ENCODE measurements at places on chromosomes 2 and 18.

GRCh38 chr18:54878159-54878622, 49.9 kb downstream of the RAB27B start:
- no peak for DNase-seq

DNA sequence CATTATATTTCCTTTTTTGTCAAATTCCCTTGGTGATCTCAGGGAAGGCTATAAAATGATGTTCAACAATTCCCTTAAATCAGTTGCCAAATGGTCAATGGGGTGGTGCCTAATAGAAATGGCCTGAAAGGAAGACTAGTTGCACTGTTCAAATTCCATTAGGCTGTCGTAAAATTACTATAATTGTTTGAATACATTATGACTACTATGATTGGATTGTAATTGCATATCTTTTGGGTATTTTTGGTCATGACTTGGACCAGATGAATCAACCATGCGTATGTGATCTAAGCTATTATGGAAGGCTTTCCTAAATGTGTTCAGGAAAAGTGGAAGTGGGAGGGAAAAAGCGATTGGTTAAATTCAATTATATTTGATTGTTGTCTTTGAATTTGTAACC, 41.3 kb upstream of the KCNE4 start:
- no peak for DNase-seq

DNA sequence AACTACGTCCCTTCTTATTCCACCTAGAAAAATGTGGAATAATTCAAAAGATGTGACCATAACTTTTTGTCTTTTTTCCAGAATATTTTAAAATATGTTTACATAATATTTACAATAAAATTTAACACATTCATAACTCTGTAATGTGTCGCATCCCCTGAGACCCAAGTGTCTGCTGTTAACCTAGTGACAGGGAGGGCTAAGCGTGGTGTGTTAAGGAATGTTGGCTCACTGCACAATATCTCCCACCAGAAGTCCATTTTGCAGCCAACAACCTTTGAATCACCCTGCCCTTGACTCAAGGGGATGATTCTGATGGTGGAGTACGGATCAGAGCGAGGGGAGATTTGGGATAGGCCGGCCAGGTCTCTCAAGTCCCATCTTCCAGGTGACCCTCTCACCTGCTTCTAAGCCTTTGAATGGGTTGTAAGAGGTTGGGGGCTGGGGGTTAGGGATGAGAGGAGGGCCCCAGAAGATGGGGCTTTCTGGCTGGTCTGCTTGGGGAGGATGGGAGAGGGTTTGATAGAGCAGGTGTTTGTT, 43.3 kb downstream of the SERTAD2 start:
- no peak for DNase-seq

DNA sequence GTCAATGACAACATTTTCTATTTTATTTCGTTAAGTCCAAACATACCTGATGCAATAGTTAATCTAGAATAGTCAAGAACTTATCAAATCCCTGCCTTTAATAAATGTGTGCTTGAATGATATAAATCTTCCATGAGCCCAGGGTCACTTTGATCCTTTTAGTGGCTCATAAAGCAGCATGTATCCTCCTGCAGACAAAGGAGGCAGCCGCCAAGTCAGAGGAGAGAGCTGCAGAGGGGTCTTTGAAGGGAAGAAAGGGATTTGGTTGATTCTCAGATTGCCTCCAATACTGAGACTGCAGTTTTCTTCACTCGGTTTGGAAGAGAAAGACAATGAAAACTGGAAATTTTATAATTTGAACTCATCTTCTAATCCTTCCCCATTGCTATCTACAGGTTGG, 378.4 kb upstream of the PIK3C3 start:
- DNase-seq, result no peak

GRCh38 chr2:144774809-144775208, 254.9 kb upstream of the ZEB2 start:
- DNase-seq, result no peak

DNA sequence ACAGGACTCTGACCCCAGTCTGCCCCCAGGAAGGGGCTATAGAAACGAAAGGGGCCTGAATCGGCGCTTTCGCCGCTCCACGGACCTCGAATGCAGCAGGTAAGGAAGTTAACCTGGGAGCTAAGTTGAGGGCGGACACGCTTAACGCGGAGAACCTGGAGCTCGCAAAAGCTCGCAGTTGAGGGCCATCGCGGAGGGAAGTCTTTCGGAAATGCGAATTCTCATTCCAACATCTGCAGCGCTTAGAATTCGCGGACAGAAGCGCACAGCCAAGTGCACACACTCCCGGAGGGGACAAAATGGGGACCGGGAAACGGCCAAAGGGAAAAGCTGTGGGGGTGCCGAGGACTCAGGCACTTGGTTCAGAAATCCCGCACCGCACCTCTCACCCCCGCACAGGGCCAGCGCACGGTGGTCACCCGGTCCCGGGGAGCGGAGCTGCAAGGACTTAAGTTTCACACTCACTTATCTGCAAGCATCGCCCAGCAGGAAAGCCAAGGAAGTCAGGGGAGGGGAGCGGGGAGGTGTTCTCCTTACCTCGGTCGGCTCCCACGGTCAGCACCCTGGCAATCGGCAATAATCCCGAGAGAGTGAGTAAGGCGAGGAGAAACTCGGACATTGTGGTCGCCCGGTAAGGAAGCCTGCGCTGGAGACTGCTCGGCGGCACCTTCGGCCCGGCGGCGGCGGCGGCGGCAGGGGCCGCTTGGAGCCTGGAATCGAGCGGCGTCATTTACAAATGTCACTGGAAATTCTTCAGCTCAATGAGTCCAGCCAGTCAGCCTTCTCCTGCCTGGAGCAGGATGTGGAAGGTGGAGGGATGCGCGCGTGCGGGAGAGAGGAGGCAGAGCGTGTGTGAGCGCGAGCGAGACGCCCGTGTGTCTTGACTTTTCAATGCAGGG, 456 bp downstream of the LRP1B start:
- DNase-seq, result peak; percentile 13

GRCh38 chr2:28398101-28398834, 5.6 kb downstream of the FOSL2 start:
- no peak for DNase-seq

DNA sequence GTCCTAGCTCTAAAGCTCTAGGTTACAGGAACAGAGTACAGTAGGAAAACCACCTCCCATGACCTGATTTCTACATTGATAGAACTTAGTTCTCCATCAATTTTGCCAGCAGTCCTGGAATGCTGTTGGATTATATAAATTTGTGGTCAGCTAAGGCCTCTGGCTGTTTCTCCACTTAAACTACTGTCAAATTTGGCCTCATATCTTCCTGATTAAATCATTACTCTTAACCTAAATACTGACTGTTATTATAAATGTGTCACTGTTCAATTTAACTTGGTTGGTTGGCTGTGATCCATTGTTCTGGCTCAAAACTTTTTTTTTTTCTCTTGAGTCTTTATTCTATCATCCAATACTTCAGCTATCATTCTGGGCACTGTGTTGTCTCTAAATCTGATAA, 71.2 kb downstream of the TGFA start:
- no peak for DNase-seq

DNA sequence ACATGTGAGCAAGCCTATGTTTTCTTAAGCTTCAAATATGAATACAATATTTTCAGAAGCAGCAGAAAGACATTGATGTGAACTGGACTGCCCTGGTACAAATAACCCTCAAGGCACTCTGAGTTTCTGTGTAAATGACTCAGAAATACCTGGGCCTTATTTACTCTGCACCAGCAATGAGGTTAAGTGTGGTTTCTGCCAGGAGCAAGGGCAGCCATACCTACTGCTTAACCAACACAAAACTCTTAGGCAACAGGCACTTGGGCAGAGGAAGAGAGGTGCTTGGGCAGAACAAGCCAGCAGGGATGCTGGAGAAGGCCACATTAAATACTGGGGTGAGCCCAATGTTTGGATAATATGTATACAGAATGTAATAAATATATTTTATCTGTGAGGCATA, 29.4 kb upstream of the ARL5A start:
- DNase-seq, result no peak

GRCh38 chr18:55918444-55918843, 330.5 kb upstream of the TCF4 start:
- DNase-seq, result no peak

- no peak for DNase-seq
Observed at GRCh38 chr18:3151399-3152264, 68.1 kb downstream of the MYOM1 start.

DNA sequence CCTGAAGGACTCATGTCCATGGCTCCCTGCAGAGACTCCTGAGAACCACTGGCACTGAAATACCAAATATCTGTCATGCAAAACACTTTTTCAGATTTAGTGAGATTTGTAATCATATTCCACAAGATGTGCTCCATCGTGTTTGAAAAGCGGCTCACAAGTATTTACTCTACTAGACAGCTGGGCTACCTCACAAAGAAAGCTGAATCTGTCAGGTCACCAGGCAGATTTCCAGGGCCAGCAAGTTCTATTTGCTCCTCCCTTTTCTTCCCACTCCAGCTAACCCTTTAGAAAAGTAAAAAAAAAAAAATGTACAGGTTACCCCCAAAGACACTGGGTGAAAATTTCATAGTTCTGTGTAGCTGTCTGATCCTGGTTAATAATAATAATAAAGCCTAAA, 22.9 kb downstream of the WIPF1 start:
- DNase-seq, result no peak

DNA sequence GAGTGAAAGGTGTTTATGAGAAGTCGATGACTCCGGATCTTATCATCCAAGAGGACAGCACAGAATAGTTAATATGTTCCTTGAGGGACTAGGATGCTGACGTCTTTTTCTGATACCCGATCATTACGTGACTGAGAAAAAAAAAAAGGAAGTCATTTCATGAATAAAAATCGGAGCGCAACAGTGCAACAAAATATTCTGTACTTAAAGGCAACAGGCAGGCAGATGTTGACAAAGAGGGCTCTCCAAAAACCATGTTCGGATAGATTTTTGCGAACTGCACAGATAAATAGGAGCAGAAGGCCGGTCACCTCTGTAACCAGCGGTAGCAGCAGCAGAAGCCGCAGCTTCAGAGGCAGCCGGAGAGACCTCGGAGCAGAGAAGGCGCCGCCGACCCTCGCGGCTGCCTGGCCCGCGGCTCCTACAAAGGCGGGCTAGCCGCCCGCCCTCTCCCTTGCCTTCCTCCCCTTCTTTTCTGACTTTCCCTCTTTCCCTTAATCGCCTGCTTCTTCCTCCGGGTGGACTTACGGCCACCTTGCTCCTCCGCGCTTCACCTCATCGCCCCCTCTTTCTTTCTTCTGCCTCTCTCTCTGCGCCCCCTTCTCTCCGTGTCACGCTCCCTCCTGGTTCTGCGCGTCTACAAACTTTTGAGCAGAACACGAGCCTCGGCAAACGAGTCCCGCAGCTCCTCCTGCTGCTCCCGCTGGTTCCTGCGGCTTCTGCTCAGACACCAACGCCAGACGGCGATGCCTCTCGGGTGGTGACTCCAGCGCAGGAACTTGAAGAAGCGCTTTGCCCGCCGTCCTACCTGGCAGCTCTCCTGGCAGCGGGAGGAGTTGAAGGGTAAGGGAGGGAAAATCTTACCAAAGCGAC, at the start of gene ADCYAP1:
Gene ADCYAP1, plus strand, starts transcription at position 654 of the 873 bp plus-strand sequence. CDS start 516 bp downstream, outside the sequence.
- DNase-seq, result peak; percentile 20

DNA sequence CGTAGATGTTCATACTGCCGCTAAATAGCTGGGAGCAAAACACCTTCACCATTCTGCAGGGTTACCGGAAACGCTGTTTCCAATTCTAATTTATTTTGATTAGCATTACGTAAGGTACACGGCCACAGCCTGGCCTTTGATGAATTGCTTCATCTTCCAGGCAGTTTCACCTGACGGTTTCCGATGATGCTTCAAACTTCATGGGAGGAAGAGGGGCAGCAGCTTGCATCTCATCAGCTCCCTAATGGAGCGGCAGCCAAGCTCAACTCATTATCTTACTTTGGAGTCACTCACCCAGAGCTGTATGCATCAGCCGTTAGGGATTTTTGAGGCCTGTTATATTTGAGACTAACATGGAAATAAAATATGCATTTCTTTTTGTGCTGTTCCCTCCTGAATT, 54.8 kb downstream of the TMEM18 start:
- no peak for DNase-seq

DNA sequence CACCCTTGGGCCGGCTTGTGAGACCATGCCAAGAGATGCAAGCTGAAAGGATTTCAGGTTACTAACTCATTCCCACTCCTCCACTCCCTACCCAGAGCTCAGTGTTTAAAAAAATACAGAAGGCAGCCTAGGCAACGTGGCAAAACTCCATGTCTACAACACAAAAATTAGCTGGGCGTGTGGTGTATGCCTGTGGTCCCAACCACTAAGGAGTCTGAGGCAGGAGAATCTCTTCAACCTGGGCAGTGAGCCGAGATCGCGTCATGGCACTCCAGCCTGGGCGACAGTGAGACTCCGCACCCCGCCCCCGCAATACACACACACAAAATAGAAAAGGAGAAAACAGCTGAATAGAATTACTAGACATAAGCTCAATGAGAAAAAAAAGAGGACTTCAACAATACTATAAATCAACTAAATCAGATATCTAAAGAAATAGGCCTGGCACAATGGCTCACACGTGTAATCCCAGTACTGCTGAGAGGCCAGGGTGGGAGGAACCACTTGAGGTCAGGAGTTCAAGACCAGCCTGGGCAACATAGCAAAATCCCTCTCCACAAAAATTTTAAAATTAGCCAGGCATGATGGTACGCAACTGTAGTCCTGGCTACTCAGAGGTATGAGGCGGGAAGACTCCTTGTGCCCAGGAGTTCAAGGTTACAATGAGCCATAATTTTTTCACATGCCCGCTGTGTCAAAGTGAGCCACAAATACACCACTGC, 10.1 kb downstream of the IWS1 start:
- DNase-seq, result no peak

DNA sequence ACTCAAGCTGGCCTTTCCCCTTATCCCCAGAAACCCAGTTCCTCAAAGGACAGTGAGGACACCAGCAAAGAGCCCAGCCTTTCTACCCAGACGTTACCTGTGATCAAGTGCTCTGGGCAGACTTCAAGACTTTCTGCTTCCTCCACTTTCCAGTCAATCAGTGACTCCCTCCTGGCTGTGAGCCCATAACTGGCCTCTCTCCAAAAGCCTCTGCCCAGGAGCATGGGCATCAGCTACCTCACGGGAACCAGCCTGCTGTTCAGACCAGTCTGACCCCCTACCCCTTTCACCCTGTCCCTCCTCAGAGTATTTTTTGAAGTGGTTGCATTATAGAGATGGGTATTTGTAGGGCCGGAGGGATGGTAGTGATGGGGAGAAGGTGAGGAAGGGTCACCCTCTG, 27.7 kb upstream of the CYP27A1 start:
- no peak for DNase-seq

GRCh38 chr2:150977296-150977695, 284.4 kb downstream of the RBM43 start:
- DNase-seq, result no peak

DNA sequence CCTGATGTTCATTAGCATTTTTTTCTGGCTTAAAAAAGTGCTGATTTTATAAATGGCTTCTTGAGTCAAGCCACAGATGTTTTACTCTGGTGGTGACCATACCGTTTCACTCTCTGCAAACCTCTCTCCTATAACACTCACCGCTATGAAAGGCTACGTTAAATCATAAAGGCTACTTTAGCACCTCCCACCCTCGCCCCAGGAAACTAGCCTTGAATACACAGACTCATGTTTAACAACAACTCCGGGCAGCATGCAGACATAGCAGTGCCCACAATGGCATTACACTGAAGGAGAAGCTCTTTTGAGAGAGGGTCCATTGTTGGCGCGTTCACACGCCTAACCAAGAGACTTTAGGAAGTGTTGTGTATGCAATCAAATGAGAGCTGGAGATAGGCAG, 5.6 kb downstream of the MYT1L start:
- DNase-seq, result no peak
